ENCODE measurements at places on chromosomes 2 and 18. TPM values are rescaled to one million over a fixed set of nuclear protein-coding genes. Genes with fewer than 3 reads are reported as not detected.

The CCDC148 gene
- 2.8 TPM for total RNA-seq

The RBM44 gene
- 0.59 TPM for total RNA-seq

DNA sequence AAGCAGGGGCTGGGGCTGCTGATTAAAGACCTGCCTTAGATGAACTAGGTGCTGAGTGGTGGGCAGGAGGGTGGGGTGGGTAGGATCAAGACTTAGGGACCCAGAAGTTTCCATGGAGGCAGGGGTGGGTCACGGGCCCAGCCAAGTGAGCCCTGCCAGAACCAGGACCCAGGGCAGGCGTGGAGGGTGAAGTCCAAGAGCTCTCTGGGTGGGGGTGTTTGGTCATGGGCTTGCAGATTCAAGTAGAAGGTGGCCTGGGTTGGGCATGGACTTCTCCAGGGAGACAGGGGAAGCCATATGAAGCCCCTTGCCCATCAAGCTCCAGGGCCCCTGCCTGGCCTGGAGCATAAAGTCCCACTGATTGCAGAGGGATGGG is 168.8 kb downstream of the SMAD7 start:
- no peaks in the 10 kb centered on the region for H3K27me3 ChIP-seq
- peak overlapping the region; percentile 82 for H3K27ac ChIP-seq
- H3K4me3 ChIP-seq = peak overlapping the region; percentile 18
- H3K36me3 ChIP-seq = no peaks in the 10 kb centered on the region
- peaks cover 88% of the 10 kb centered on the region for H3K4me1 ChIP-seq

GRCh38 chr18:12934454-12935071 is 13.2 kb upstream of the SEH1L start:
- H3K27ac ChIP-seq = no peak overlapping the region
- no peaks in the 10 kb centered on the region for H3K27me3 ChIP-seq

DNA sequence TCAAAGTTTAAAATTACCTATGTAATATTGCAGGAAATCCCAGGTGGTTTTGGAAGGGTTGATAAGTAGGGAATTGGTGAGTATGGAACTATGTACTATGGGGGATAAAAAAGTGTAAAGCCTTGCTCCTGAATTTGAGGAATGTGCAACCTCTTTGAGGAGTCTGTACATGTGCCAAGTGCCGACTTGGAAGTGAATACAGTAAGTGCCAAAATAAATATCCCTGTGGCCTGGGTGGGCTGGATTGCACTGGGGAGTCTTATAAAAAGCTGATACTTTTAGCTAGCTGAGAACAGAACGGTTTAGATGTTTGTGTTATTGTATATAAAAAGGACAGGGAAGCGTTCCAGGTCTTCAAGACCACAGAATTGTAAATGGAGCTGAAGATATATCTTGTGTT is 317.1 kb upstream of the LRRTM1 start:
- DNase-seq = no peak
- no peaks in the 10 kb centered on the region for H3K27me3 ChIP-seq

GRCh38 chr2:174662859-174663258 is 65.3 kb upstream of the WIPF1 start:
- no peaks in the 10 kb centered on the region for H3K36me3 ChIP-seq
- H3K27ac ChIP-seq = no peak overlapping the region
- H3K4me3 ChIP-seq = no peak overlapping the region
- no peak for DNase-seq
- no peaks in the 10 kb centered on the region for H3K27me3 ChIP-seq

DNA sequence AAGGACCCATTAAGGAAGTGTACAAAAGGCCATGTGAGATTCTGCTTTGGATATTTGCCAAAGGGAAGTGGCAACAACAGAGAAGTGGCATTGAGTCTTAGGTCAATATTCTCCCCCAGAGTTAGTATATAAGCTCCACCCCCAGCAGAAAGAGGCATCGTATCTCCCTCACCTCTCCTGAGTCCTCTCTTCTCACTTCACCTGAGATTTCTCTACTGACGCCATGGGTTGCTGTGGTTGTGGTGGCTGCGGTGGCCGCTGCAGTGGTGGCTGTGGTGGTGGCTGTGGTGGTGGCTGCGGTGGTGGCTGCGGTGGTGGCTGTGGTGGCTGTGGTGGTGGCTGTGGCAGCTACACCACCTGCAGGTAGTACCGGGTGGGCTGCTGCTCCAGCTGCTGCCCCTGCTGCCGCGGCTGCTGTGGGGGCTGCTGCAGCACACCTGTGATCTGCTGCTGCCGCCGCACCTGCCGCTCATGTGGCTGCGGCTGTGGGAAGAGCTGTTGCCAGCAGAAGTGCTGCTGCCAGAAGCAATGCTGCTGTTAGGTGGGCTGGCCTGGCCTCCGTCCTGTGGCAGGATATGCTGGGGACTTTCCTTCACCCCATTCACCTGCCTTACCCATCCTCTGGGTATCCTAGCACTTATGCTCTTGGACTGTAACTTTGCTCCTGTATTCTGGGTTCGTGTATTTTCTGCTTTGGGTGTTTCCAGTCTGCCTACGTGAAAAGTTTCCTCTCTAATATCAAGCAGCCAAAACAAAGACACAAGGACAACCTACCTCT is 5.9 kb downstream of the SCYGR3 start:
- no peaks in the 10 kb centered on the region for H3K36me3 ChIP-seq
- peaks cover 9% of the 10 kb centered on the region for H3K4me1 ChIP-seq
- DNase-seq = no peak
- peaks cover 3% of the 10 kb centered on the region for H3K27me3 ChIP-seq
- no peak overlapping the region for H3K4me3 ChIP-seq

The ARHGEF4 gene
- 9.1 TPM for total RNA-seq

Data from lower lobe of right lung (tissue), 2 donors.